ENCODE measurements at places on chromosomes 2 and 18.
A peak's percentile ranks its signal among the peaks of the same experiment; 100 is the strongest.

GRCh38 chr2:177466337-177467195, 74.0 kb downstream of the AGPS start:
- peak; percentile 60 for DNase-seq

DNA sequence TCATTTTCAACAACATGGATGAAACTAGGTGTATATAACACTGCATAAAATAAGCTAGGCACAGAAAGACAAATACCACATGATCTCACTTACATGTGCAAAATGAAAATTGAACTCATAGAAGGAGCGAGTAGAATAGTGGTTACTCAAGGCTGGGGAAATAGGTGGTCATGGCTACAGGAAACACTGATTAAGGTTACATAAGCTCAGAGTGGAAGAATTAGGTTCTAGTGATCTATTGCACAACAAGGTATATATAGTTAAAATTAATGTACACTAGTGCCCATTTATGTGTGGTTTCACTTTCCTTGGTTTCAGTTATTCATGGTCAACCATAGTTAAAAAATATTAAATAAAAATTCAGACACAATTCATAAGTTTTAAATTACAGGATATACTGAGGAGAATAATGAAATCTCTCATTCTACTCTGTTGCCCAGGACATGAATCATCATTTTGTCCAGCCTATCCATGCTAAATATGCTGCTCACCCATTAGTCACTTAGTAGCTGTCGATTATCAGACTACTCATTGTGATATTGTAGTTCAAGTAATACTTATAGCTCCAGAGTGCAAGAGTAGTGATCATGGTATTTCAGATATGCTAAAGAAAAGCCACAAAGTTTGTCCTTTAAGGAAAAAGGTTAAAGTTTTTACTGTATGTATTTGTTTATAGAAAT, 1530.9 kb upstream of the LRRTM1 start:
- DNase-seq: no peak

GRCh38 chr2:45907592-45907991, 256.1 kb downstream of the PRKCE start:
- no peak for DNase-seq

DNA sequence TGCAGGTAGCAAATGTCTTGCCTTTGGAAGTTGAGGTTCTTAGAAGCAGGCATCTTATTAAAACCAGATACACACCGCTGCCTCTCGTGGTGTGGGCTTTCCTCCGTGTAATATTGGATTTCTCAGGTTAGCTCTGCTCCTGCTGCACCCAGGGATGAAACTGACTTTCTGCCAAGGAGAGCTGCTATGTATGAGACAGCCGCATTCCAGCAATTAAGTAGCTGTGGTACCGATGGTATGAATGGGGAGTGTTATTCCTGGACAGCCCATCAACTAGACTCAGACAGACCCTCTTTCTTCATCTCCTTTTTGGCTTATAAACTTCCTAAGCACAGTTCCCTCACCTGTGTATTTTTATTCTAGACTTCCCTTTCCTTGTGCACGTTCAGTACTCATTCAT, 6.8 kb upstream of the EHD3 start:
- DNase-seq: peak; percentile 35

- peak; percentile 82 for DNase-seq
These were observed 44.2 kb downstream of the GLI2 start for GRCh38 chr2:120779781-120780283.

- peak; percentile 47 for DNase-seq
These were observed 950.7 kb upstream of the PIK3C3 start for GRCh38 chr18:41004324-41004723.

- DNase-seq: no peak
These were observed 96.5 kb upstream of the BOD1L2 start for GRCh38 chr18:57050310-57050949.

- DNase-seq: no peak
These were observed 563 bp upstream of the POLE4 start for GRCh38 chr2:74957886-74958273.

DNA sequence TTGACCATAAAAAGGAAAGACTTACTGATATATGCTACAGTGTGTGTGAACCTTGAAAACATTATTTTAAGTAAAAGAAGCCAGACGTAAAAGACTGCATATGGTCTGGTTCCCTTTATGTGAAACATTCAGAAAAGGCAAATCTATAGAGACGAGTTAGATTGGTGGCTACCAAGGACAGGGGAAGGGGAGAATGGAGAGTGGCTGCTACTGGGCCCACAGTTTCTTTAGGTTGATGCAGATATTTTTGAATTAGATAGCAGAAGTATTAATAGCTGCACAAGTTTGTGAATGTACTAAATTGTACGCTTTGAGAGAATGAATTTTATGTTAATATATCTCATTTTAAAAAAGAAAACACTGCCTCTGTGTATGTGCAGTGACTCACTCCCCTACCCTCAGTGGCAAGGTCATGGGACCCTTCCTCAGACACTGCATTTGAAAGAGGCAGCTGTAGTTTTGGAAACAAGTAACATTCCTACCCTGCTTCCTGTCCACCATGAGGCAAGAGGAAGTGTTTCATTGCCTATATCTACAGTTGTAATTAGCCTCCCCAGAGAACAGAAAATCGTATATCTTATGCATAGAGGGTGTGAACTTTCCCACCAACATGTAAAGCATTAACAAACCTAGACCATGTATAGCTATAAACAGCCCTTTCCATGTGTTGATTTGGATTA, 29.8 kb upstream of the ARMC9 start:
- DNase-seq: no peak

DNA sequence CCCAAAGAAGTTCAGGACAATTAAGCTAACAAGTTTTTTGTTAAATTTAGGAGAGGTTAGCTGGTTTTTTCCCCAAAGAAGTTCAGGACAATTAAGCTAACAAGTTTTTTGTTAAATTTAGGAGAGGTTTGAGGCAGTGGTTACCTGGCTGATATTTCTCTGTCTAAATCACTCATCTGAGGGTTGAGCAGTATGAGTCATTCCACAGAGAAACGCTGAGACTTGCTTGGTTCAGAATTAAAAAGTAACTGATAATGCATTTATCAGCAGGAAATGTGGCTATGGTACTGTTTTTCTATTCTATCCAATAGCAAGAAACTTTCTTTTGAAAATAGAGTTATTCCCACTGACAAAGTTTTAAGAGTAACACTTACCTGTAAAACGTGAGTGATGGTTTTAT, 22.8 kb upstream of the KIDINS220 start:
- DNase-seq: no peak

- peak; percentile 70 for DNase-seq
These were observed 42.9 kb downstream of the STON1 start for GRCh38 chr2:48572816-48573215.

GRCh38 chr2:154620471-154620870, 78.0 kb upstream of the KCNJ3 start:
- no peak for DNase-seq

GRCh38 chr2:68921646-68922045, 31.0 kb downstream of the GKN2 start:
- no peak for DNase-seq

DNA sequence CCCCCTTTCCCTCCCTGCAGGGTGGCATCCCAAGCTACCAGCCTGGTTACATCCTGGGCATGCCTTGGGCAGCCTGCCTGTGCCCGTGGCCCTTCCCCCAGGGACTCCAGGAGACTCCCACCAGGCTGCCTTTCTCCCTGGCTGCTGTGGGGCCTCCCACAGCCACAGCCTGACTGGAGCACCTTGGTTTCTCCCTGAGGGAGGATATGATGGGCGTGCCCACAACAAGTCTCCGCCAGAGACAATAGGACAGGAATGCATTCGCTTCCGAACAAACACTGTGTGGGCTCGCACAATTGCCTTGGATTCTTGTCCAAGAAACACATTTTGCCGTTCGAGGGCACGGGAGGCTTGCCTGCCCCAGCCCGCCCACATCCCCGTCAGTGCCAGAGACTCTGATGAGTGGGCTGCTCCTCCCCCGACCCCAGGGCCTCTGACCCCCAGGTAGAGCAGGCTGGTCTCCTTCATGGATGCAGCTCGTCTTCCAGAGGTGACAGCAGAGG, 102.1 kb downstream of the SMAD7 start:
- no peak for DNase-seq

DNA sequence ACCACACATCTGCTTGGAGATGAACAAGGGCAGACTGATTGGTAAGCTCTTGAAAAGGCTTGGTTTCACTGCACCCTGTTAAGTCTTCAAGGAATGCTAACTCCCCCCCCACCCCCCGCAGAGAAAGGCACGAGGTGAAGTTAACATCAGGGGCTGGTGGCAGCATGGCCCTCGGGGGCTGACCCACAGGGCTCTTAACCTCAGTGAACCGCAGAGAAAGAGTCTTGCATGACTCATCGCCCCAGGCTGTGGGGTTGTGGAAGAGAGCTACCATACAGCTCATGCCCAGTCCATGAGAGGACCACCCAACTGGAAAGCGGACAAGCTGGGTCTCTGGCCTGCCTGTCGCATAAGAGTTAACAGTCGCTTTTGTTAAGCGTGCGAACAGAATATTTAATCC, 10.6 kb upstream of the CEP68 start:
- DNase-seq: peak; percentile 94

- no peak for DNase-seq
These were observed 150.1 kb upstream of the LRRTM1 start for GRCh38 chr2:80454628-80455027.

- no peak for DNase-seq
These were observed 391.5 kb downstream of the XIRP2 start for GRCh38 chr2:167279810-167280209.

DNA sequence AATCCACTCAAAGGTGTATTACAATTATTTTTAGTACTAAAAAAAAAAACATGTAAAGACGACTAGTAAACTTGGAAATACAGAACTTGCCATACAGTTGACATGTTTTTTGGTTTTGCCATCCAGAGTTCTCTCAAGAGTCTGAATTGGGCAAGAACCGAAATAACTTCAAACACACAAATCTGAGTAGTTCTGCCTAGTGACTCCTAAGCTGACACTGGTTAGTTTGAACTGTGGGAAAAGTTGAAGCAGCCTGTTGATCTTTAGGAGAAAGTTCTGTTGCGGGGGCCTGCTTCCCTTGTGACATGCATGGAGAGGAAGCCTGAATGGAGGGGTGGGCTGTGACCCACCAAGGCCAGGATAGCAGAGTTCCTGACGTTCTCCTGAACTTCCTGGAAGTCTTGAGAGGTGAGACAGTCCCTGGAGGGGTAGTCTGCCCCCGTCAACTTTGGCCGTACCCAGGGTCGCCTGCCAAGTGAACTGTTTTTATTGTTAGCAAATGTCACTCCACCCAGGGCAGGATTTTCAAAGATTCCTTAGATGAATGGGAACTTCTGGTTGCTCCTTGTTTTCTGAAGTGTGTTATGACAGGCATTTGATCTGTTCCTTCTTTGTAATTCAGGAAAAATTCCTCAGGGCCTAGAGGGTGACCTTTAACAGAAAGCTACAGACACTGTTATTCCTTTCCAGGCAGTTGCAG, 85.6 kb upstream of the SPTBN1 start:
- DNase-seq: no peak

GRCh38 chr2:215364157-215365155, 52.6 kb downstream of the ATIC start:
- no peak for DNase-seq

- no peak for DNase-seq
These were observed 185.1 kb upstream of the HAAO start for GRCh38 chr2:42977270-42978174.

GRCh38 chr18:77133051-77133834, 660 bp upstream of the MBP start:
- peak; percentile 85 for DNase-seq

GRCh38 chr2:120914839-120915521, 179.3 kb downstream of the GLI2 start:
- peak; percentile 59 for DNase-seq

DNA sequence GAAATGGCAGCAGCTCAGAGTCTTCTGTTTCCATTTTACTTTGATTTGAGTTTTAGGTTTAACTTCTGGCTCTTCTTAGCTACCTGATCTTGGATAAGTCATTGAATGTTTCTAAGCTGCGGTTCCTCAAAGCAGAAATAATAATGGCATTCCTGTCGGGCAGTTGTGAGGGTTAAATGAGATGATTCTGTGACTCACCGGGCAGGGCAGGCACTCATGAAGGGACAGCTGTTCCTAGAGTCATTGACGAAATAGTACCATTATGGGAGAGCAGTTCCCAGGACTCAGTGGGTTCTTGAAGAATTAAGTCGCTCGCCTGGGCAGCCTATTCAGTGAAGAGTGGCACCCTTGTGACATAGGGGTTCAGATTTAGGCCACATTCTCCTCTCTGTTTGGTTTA, 10.3 kb downstream of the TRIB2 start:
- no peak for DNase-seq

DNA sequence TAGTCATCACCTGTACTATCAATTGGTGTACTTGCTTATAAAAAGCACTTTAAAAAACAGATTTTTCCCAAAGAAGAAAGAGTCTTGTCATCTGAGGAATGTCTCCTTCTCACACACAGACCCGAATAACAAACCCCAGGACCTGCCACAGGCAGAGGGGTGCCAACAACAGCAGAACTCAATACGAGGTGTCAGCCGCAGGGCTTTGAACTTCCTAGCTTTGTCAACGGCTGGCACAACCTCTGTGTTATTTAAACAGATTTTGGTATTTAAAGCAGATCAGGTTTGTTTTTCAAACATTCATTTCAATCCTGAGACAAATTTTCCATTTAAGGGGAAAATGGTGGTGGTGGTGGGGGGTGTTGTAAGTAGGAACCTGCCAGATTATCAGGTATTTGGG, 138.4 kb upstream of the RIOK3 start:
- DNase-seq: peak; percentile 67

DNA sequence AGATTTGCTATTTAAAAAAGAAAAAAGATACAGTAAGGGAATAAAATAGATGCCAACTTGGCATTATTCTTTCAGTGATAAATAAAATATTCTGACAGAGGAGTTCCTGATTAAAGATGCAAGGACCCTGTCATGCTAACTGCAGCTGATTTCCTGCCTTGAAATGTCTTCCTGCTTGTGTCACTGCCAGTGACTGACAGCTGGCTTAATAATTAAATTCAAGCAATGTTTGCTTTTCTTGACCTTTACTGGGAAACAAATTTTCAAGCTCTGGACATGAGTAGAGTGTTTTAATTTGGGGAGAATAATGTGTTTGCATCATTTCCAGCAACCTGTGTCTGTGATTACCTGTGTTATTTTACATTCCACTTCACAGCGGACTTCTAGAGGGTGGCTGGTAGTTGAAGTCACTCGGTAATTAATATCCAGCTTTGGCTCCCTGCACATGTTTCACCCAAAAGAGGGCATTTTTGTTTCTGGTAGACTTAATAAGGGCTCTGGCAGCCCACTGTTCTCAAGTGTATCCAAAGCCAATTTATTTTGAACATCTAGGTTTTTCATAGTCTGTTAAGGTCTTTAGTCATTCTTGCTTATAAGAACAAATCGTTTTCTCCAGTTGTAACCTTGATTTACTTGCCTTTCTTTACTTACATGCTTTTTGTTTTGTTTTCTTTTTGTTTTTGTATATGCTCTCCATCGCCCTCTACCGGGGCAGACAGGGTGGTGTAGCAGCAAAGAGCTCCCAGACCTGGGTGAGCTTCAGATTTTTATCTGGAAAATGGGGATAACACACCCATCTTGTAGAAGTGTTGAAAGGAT, 48.5 kb upstream of the PROKR1 start:
- peak; percentile 82 for DNase-seq

GRCh38 chr2:13578547-13578946, 861.8 kb downstream of the TRIB2 start:
- DNase-seq: no peak
